Activated naive CD8-positive, alpha-beta T cell treated with anti-CD3 and anti-CD28 coated beads for 36 hours (primary cell): ENCODE measurements at places on chromosomes 1 and 21. TPM values are rescaled to one million over a fixed set of nuclear protein-coding genes. Genes with fewer than 3 reads are reported as not detected.

Gene CFHR3
- not detected for total RNA-seq

DNA sequence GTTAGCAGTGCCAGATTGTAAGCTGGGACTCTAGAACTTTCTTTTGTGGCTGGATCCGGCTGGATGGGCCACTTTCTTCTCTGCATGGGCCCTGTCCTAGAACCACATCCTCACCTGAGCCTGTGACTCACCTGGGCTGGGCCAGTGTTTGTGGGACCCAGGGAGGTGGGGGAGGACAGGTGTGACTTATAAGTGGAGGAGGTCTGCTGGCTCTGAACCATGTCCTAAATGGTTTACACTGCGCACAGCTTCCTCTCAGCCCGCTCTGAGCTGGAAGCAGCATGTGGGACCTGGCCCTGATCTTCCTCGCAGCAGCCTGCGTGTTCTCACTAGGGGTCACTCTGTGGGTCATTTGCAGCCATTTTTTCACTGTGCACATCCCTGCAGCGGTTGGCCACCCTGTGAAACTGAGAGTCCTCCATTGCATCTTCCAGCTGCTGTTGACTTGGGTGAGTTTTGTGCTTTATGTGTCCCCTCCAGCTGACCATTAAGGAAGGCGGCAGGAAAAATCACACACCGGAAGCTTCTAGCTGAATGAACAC is at the start of gene AADACL3:
AADACL3 (plus strand) TSS at position 215 of the 542 bp plus-strand sequence; CDS start at position 282, 67 bp downstream.
- no peak for DNase-seq
- no peaks in the 10 kb centered on the region for H3K36me3 ChIP-seq
- peaks cover 21% of the 10 kb centered on the region for H3K27me3 ChIP-seq
- H3K4me1 ChIP-seq = no peaks in the 10 kb centered on the region

- H3K4me1 ChIP-seq = no peaks in the 10 kb centered on the region
- H3K4me3 ChIP-seq = no peak overlapping the region
- DNase-seq = no peak
- H3K36me3 ChIP-seq = no peaks in the 10 kb centered on the region
- no peaks in the 10 kb centered on the region for H3K27me3 ChIP-seq
Measured at GRCh38 chr1:228960705-228961104, 225.4 kb downstream of the RHOU start.

DNA sequence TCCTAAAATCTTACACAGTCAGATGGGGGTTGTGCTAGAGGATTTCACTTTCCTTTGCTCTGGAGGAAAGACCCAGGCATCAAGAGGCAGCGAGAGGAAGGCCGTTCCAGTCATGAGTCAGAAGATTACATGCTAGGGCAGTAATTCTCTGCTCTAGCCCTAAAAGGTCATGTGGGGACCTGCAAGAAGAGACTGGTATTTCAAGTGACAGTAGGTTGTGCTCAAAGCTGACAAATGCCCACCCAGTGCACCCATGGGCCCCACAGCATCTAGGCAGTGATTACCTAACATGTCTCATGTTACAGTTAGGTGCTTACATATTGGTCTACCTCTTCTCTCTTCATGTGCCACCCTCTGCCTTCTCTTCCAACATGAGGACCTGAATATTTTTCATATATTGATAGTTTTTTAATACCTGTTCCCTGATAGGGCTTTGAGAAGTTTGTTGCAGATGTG is 99.7 kb upstream of the BEND5 start:
- H3K27me3 ChIP-seq = peaks cover 21% of the 10 kb centered on the region
- H3K27ac ChIP-seq = no peak overlapping the region
- H3K4me3 ChIP-seq = no peak overlapping the region
- H3K4me1 ChIP-seq = no peaks in the 10 kb centered on the region
- no peaks in the 10 kb centered on the region for H3K36me3 ChIP-seq

- H3K27ac ChIP-seq = no peak overlapping the region
- H3K4me1 ChIP-seq = no peaks in the 10 kb centered on the region
- H3K27me3 ChIP-seq = no peaks in the 10 kb centered on the region
- H3K4me3 ChIP-seq = no peak overlapping the region
Measured at GRCh38 chr1:187266051-187266450, 437.3 kb downstream of the PLA2G4A start.

DNA sequence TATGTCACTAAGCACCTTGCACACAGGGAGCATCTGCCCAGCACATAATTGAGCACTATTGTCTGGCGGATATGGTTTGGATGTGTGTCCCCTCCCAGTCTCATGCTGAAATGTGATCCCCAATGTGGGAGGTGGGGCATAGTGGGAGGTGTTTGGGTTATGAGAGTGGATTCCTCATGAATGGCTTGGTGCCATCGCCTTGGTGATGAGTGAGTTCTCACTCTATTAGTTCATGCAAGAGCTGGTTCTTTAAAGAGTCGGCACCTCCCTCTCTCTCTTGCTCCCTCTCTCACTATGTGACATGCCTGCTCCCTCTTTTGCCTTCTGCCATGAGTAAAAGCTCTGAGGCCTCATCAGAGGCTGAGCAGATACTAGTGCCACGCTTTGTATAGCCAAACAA is 9.5 kb downstream of the CTSK start:
- no peaks in the 10 kb centered on the region for H3K4me1 ChIP-seq
- no peak for DNase-seq
- no peaks in the 10 kb centered on the region for H3K36me3 ChIP-seq
- no peak overlapping the region for H3K4me3 ChIP-seq
- H3K27ac ChIP-seq = no peak overlapping the region

DNA sequence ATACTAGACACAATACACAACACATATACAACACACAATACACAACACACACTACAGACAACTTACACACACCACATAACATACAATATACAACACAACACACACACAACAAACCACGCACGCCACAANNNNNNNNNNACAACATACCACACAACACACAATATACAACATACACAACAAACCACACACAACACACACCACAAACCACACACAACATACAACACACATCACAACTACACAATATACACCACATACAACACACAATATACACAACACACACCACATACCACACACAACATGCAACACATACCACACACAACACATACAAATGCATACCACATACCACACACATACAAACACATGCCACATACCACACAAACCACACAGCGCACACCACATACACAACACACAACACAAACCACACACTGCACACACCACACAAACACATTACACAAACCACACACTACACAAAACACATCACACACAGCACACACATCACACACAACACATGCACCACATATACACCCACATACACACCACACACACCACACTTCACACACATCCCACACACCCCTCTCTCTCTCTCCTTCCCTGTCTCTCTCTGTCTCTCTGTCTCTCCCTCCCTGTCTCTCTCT is 108.3 kb downstream of the ETS2 start:
- H3K4me3 ChIP-seq = no peak overlapping the region
- no peak for DNase-seq
- H3K36me3 ChIP-seq = no peaks in the 10 kb centered on the region
- H3K27me3 ChIP-seq = peaks cover 15% of the 10 kb centered on the region
- H3K4me1 ChIP-seq = no peaks in the 10 kb centered on the region
